ENCODE measurements at places on chromosomes 7 and 10.
A peak's percentile ranks its signal among the peaks of the same experiment; 100 is the strongest.

GRCh38 chr7:129883151-129883550 is 69.6 kb downstream of the UBE2H start:
- DNase-seq, result no peak

- no peak for DNase-seq
Measured at GRCh38 chr10:47079204-47079580, 168.0 kb downstream of the PTPN20 start.

GRCh38 chr7:106312906-106313305 is 28.1 kb upstream of the NAMPT start:
- no peak for DNase-seq

- DNase-seq, result peak; percentile 55
Measured at GRCh38 chr7:116671681-116672595, at the start of gene MET. Gene MET (plus strand): TSS chr7:116672196. CDS start chr7:116699085, 26,889 bp downstream.
